ENCODE measurements at places on chromosomes 2 and 18.

- DNase-seq, result peak; percentile 20
Observed at GRCh38 chr2:121529439-121530211, 1.1 kb upstream of the RNU4ATAC start.

DNA sequence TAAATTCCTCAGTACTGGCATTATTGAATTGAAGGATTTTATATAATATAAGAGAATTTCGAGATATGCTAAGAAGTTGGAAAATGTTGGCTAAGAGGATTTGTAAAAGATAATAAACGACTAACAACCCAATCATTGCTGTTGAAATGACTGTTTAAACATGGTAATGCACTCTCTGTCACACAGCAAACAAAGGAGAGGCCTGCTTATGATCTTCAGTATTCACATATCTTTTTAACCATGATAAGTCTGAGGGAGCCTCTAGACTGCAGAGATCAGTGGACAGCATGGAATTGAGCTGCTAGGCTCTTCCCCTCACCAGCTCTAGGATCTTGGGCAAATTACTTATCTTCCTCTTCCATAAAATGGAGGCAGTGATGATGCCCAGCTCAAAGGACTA is 2.7 kb downstream of the KCTD18 start:
- DNase-seq, result no peak

DNA sequence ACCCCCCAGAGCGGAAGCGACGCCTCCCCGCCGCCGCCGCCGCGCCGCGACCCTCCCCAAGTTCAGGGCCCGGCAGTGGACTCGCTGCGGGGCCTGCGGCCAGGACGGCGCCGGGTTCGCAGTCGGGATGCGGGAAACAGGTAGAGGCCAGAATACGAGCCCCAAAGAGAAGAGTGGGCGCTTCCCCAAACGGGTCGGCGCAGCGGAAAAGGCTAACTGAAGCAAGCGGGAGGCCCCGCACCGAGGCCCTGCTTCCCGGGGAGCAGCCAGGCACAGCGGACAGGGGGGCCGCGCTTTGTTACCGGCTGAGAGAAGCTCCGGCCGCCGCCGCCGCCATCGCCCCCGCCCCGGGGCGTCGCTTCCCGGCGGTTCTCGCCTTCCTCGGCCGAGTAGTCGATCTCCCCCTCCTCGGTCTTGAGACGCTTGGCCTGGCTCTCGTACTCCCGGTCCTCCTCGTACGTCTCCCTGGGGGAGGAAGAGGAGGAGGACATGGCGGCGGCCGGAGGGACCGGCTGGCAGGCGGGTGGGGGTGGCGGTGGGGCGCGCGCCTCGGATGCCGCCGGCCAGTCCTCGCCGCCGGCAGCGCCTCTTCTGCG is 494 bp downstream of the HNRNPLL start:
- DNase-seq, result peak; percentile 58

GRCh38 chr2:199928626-199929025 is 17.5 kb downstream of the C2orf69 start:
- no peak for DNase-seq

GRCh38 chr2:127034051-127034450 is 72.9 kb downstream of the BIN1 start:
- no peak for DNase-seq

GRCh38 chr2:126863336-126864015 is 35.2 kb upstream of the TEX51 start:
- DNase-seq, result no peak

GRCh38 chr2:189824694-189825396 is 40.6 kb downstream of the PMS1 start:
- DNase-seq, result no peak

DNA sequence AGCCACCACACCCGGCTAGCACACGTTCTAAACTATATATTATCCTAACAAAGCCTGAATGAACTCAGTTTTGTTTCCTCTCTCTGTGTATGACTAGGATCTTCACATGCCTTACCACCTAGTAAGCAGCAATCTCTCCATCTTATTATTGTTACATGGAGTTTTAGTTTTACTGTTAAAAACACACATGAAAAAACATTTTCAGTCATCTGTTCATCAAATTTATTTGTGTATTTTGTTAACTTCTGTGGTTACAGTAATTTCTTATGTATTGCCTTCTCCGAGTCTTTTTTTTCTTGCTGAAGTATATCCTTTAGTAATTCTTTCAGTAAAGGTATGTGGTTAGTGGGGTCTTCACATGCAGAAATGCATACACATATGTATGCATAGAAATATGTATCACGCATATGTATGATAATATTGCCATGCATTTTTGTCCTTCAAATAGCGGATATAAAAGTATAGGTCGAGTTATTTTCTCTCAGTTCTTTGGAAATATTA is 31.4 kb downstream of the ANO7 start:
- no peak for DNase-seq

GRCh38 chr18:60246606-60247005 is 126.0 kb downstream of the MC4R start:
- DNase-seq, result no peak

DNA sequence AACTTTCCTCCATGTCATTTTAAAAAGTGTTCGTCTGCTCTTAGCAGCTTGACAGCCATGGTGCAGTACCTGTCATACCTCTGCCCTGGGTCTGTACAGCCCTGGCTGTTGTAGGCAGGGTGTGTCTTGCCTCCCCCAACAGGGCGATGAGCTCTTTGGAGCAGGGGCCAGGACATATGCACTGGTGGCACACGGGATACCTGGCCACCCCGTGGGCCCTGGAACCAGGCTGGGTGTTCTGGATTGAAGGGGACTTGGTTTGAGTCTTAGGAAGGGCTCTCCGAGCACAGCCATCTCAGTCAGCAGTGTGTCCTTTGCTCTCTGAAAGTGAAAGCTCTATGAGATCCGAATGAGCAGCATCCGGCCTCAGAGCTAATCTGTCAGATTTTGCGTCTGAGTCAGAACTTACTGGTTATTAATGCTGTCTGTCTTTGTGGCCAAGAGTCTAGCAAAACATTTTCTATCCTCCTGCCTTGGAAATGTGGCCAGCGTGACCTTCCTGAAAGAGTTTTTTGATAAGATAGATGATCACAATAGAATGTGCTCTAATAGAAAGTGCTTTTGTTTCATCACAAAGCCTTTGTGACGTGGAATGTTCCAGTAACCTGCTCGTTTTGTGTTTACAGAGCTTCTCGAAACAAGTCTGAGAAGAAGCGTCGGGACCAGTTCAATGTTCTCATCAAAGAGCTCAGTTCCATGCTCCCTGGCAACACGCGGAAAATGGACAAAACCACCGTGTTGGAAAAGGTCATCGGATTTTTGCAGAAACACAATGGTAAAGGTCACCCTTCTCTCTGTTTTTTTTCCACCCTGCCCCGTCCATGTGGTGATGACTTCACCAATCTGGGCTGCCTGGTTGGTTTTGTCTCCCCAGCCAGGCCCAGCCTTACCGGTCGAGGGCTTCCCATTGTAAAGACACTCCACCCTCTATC is 77.3 kb upstream of the RPL31 start:
- peak; percentile 7 for DNase-seq

GRCh38 chr2:111185361-111186022 is 64.8 kb downstream of the BCL2L11 start:
- DNase-seq, result no peak

DNA sequence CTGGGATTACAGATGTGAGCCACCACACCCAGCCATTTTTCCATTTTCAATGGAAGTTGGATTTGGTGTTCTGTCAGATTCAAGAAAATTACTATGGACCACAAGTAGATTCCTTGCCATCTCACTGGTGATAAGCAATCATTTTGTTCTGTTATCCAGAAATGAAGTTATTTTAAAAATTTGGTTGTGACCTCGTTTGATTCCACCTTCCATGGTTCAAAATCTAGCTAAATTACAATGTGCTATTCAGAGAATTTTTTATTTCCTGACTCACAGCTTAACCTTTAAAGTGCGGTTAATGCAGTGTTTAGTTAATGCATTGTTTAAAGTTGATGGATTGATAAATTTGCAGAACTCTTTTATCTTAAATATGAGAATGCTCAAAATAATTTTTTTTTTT is 243.2 kb upstream of the BOD1L2 start:
- no peak for DNase-seq

GRCh38 chr18:45441110-45441847 is 174.0 kb upstream of the SLC14A2 start:
- no peak for DNase-seq
